Stimulated activated CD8-positive, alpha-beta memory T cell treated with anti-CD3 and anti-CD28 coated beads, Interleukin-7, amount 100 ng/mL, for 1 hour (primary cell): ENCODE measurements at places on chromosomes 12 and 14.

- DNase-seq = no peak
Measured at GRCh38 chr14:88987516-88987915, 163.1 kb downstream of the TTC8 start.

GRCh38 chr12:44812062-44812461 is 64.1 kb downstream of the NELL2 start:
- DNase-seq = no peak

- DNase-seq = no peak
Measured at GRCh38 chr14:20195911-20196310, 5.2 kb downstream of the OR11G2 start.

DNA sequence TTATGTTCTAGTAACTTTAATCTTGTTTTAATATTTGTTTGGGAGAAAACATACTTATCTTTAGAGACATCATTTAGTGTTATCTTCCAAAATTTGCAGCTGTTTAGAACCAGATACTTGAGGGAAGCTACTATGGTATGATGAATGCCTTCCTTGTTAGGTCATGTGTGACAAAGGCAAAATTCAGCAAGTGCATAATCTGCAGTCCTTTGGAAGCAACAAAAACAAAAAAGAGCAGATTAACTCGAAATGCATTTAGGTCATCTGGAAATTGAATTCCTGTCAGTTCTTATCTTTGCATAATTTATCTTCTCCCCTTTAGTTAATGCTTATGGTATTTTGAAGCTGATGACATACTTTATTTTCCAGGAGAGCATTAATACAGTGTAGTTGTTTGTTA is 3.5 kb downstream of the FBXO34 start:
- DNase-seq = no peak

DNA sequence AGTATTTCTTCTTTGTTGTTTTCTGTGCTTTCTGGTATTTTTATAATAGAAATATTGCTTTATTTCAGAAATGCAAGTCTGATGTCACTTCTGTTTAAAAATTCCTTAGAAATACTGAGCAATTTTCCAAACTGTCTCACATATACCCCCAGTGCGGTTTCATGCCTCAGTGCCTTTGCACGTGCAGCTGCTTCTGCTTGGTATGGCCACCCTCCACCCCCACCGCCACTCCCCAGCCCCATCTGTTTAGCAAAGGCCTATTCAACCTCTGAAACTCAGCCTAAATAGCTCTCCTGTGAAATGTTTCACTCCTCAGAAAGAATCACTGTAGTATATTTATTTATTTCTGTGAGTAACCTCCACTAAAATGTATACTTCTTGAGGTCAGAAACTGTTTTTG is 52.3 kb downstream of the PPM1H start:
- DNase-seq = no peak

DNA sequence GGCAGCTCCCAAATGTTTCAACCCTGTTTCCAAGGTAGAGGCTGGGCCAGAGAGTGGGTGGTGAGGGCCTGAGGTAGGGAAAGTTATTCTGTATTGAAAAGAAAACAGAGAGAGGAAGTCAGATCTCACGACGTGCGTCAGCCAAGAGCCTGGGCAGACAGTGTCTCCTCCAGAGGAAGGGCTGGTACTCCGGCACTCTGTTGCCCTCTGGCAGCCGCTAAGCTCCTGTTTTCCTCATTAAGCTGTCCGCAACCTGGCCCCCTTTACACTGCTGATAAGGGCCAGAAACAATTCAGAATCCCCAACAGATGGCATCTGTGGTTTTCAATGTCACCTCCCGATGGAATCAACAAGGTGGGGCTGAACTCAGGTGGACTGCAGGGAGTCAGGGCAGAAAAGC is 26.0 kb upstream of the LTBP2 start:
- DNase-seq = no peak

- DNase-seq = no peak
Measured at GRCh38 chr14:69073429-69073828, 79.5 kb downstream of the DCAF5 start.

DNA sequence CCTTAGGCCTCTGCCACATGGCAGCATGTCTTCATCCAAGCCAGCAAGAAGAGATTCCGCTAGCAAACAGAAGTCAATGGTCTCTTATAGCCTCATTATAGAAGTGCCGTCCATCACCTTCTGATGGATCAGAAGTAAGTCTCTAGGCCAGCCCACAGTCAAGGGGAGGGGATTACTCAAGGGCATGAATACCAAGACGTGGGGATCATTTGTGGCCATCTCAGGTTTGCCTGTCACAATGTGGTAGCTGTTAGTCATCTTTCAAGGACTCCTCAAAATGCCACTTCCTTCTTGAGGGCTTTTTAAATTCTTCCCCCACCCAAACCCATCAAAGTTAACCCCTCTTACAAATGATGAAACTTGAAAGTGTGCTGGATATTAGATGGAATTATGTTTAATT is 8.1 kb upstream of the ADCY6 start:
- no peak for DNase-seq

GRCh38 chr12:118219772-118220171 is 83.8 kb downstream of the PEBP1 start:
- DNase-seq = no peak

DNA sequence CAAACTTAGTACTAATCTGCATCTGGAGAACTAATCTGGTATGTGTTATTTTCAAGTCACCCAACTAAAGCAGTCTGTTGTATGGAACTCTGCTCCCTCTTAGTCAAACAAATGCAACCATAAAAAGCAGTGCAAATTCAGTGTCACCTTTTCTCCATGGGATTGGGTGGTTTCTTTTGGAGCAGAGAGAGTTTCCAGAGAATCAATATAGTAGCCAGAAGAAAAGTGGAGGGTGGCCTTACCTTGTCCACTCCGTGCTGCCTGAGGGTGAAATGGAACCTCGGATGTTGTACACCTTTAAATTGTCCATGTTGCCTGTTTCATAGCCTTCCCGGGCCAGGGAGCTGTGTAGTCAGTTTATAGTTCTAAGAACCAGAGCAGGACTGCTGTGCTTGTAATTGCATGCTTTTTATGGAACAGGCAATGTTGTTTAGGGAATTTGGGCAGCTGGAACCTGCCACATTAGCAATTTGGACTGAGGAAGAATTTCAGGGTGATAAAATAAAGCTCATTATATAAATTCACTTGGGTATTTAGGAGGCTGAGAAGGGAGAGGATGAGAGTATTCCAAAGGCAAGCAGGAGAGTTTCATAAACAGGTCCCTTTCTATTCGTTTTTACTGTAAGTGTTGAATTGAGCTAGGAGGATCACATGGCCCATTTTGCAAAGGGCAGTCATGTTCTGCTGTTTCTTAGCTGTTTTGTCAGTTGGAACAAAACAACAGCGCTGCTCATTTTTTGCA is 60.5 kb downstream of the CRADD start:
- no peak for DNase-seq

GRCh38 chr12:66550626-66551025 is 128.2 kb downstream of the GRIP1 start:
- DNase-seq = no peak

- DNase-seq = no peak
Measured at GRCh38 chr12:57469296-57470164, 9.9 kb downstream of the GLI1 start.

DNA sequence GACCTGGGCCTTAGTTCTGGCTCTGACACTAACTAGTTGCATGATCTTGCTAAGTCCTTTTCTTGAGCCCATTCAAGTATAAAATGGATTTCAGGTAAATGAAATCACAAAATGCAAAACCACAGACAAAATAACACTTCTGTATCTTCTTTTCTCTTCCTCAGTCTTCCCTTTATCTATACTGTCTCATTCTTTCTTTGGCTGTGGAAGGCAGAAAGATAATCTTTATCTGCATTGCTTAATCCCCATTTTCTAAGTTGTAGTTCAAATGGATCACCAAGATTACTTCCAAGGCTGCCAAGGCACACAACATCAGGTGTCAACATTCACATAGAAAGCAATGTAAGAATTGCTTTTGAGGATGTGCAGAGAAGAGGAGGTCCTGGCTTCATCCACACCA is 30.3 kb downstream of the TESPA1 start:
- DNase-seq = no peak

DNA sequence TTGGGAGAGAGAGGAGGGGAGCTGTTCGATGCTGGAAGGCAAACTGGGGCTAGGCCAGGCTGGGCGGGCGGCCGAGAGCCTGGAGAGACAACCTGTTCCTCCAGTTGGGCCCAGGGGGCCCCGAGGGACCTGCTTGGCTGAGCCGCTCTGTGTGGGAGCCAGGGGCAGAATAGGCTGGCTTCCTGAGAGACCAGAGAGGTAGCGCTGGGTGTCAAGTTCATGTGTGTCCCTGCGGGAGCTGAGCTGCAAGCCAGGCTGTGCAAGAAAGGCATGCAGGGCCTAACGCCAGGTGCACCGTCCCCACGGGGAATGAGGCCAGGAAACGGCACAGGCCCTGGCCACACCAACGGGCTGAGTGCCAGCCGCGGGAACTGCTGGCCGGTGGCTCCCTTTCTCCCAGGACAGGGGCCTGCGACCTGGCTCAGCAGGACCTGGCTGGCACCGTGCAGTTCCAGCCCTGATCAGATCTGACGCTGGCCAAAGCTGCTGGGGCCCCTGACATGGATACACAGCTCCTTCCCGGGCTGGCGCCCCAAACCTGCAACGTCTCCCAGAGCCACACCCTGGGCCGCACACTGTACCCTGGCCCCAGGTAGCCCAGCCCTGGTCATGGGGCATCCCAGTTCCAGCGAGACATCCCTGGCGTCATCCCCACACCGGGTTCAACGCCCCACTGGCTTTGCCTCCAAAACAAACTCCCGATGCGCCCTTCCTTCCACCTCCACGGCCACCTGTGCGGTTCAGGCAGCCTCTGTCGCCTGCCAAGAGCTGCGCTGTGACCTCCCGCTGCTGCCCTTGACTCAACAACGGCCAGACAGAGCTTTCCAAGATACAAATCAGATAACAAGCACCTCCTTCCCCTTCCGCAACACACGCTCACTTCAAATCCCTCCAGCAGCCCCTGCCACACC is 65.0 kb downstream of the RFLNA start:
- no peak for DNase-seq

- no peak for DNase-seq
Measured at GRCh38 chr12:58847901-58848600, 72.3 kb downstream of the LRIG3 start.

DNA sequence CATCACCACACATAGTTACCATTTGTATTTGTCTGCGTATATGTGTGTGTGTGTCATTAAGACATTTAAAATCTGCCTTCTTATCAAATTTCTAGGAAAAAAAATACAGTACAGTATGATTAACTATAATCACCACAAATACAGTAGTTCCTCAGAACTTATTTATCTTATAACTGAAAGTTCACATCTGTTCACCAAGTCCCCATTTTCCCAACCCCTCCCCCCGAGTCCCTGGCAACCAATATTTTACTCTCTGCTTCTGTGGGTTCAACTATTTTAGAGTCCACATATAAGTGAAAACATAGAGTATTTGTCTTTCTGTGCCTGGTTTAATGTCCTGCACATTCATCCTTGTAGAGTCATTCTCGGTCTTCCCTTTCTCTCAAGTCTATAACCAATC is 12.3 kb downstream of the CAPS2 start:
- DNase-seq = no peak

- DNase-seq = peak; percentile 30
Measured at GRCh38 chr12:47741340-47741703, 16.0 kb upstream of the ENDOU start.

DNA sequence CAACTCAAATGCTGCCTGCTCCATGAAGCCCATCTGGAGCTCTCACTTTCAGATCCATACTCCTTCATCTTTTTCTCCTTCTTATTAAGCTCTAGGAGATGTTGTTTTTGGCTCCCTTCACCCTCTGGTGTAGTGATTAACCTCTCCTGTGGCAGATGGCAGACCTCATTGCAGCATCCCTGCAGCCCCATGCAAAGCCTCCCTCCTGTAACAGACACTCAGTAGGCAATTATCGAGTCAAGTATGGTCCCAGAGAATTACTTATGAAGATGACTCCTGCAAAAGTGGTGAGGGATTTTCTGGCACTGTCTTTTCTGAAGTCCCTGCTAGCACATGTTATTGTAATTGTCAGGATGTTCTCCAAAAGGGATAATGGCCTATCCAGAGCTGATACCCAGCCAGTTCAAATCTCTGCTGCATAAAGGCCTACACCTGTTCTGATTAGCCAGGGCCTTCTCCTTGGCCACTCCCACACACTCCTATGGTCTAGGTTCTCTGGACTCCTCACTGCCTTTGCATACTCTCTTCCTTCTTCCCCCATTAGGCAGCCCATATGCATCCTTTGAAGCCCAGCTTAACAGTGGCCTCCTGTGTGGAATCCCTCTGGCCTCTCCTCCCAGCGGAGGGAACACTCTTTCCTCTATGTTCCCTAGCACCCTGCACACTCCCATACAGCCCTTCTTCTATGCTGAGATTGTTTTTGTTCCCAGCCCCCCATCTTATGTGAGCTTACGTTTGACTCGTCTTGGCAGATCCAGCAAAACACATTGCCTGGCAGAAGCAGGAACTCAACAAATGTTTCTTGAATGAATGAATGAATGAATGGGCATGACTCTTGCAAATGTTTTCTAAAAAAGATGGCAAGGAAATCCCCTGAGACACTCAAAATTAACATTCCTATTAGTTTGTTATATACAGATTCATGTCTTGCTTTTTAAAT is 43.9 kb upstream of the MDM1 start:
- no peak for DNase-seq

DNA sequence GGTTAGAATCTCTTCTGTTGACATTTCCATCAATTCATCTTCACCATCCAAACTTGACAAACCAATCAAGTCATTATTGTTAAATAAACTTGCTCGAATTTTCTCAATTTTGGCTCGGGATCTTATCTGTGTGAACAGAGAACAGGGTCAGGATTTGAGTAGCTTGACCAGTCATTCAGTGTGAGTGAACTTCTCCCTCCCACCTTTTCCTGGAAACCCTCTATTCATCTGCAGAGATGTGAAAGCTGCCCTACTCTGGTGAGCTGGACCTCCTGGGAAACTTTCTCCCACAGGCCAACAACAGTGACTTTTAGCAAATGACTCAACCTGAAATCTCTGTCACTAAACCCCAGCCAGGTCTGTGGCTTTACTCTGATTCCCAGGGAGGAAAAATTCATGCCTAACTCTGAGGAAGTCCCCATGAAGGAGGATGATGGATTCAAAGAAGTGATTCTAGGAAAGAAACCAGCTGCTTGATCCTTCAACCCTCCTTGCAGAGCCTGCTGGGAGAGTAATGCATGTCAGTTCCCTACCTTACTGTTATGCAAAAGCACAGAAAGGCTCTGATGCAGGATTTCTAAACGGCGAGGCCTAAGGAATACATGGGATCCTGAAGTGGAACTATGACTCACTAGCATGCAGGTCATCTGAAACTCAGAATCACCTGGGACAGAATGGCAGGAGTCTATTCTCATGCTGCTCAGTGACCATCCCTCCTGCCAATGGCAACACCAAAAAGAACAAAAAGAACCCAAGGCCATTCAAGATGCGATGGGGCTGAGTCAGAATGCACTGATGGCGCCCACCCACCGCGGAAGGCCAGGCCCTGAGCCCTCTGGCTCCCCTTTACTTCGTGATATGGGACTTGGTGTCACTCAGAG is 58.0 kb downstream of the TRAFD1 start:
- DNase-seq = no peak

DNA sequence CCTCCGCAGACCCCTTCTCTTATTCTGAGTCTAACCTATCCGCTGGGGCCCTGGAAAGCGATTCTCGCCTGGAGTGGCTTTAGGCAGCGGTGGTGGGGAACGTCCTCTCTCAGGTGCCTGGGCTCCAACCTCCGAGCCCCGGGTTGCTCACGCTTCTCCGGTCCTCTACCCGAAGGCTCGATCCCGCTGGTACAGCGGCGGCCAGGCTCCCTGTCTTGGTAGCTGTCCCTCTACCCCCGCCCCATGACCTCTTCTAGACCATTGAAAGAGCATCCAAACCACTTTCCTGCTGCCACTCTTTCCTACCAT is 505 bp upstream of the HEBP1 start:
- no peak for DNase-seq

GRCh38 chr14:61654026-61654425 is 41.3 kb upstream of the HIF1A start:
- no peak for DNase-seq

- DNase-seq = no peak
Measured at GRCh38 chr14:89226801-89227495, 190.1 kb downstream of the FOXN3 start.
